ENCODE measurements at places on chromosomes 5 and 9.
A peak's percentile ranks its signal among the peaks of the same experiment; 100 is the strongest.

DNA sequence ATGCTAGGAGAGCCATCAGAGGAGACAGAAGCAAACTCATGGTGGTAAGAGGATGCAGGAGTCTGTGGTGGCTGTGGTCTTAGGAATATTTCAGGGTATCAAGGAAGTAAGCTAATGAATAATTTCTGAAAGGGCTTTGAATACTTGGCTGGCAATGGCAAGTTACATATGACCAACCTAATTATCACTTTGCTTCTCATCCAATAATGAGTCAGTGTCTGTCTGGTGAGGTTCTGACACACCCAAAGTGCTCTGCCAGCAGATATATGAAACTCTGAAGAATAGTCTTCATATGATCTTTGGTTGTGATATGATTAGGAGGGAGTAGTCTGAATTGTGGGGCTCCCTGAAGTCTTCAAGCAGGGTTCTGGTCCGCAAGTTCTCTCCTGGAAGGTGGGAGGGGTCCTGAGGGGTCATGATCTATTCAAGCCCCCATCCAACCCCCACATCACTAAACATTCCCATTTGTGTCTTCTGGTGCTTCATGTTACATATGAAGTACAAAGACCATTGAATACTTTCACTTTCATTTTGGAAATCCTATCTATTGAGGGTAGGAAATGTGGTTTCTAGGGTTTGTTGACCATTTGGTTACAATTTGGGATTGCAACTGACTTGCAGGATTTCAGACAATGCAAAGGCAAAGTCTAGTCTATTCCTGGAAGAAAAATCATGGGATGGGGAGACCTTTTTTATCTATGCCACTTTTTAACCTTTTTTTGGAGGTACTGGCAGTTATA is 199.9 kb upstream of the CDKN2B start:
- peaks cover 52% of the 10 kb centered on the region for H3K4me1 ChIP-seq
- H3K27ac ChIP-seq = peak overlapping the region; percentile 85
- no peaks in the 10 kb centered on the region for H3K27me3 ChIP-seq
- DNase-seq = no peak
- no peaks in the 10 kb centered on the region for H3K36me3 ChIP-seq
- peak overlapping the region; percentile 50 for H3K4me3 ChIP-seq

- DNase-seq = no peak
- H3K4me3 ChIP-seq = no peak overlapping the region
- H3K27ac ChIP-seq = no peak overlapping the region
Observed at GRCh38 chr9:35914301-35914807, 5.1 kb downstream of the SPAAR start.

DNA sequence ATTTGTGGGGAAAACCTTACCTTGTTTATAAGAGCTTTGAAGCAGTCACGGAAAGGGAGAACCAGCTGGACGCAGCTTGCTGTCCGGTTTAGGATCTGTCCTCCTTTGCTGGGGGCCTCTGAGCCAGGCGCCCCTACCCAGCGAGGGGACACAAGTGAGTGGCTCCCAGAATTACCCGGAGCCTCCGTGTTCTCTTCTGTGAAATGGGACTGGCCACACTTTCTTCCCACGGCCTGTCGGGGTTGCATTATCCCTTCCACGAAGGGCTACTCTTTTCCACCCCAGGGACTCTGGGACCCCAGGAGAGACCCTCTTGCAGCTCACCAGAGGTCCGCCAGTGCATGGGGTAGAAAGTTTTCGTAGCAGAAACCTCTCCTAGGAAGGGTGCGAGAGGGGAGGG is 477 bp upstream of the GBGT1 start:
- peaks cover 6% of the 10 kb centered on the region for H3K4me1 ChIP-seq
- H3K27ac ChIP-seq = no peak overlapping the region
- peak overlapping the region; percentile 29 for H3K4me3 ChIP-seq
- no peaks in the 10 kb centered on the region for H3K36me3 ChIP-seq
- no peak for DNase-seq

- H3K27me3 ChIP-seq = no peaks in the 10 kb centered on the region
- no peak overlapping the region for H3K27ac ChIP-seq
- H3K4me1 ChIP-seq = no peaks in the 10 kb centered on the region
Observed at GRCh38 chr5:15966651-15967050, 212.9 kb downstream of the MARCHF11 start.

GRCh38 chr9:91489361-91489899 is 65.8 kb upstream of the NFIL3 start:
- H3K4me3 ChIP-seq = no peak overlapping the region
- DNase-seq = no peak
- peaks cover 40% of the 10 kb centered on the region for H3K4me1 ChIP-seq
- H3K27me3 ChIP-seq = no peaks in the 10 kb centered on the region
- H3K36me3 ChIP-seq = no peaks in the 10 kb centered on the region
- peak overlapping the region; percentile 81 for H3K27ac ChIP-seq

DNA sequence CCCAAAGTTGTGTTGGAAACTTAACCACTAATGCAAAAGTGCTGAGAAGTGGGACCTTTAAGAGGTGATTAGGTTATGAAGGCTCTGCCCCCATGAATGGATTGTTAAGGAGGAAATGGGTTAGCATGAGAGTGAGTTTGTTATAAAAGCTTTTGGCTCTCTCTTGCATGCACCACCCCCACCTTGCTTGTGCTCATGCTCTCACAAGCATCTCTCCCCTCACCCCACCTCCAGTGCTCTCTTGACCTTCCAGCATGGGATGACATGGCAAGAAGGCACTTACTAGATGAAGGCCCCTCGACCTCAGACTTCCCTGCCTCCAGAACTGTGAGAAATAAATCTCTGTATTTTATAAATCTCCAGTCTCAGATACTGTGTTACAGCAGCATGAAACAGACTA is 52.8 kb downstream of the RICTOR start:
- DNase-seq = no peak
- peaks cover 22% of the 10 kb centered on the region for H3K4me1 ChIP-seq
- no peak overlapping the region for H3K4me3 ChIP-seq
- H3K27ac ChIP-seq = no peak overlapping the region

- H3K36me3 ChIP-seq = no peaks in the 10 kb centered on the region
- DNase-seq = no peak
- no peak overlapping the region for H3K27ac ChIP-seq
- H3K4me3 ChIP-seq = no peak overlapping the region
Observed at GRCh38 chr5:15421921-15422412, 78.0 kb upstream of the FBXL7 start.
